ENCODE measurements at places on chromosomes 12 and 14.

GRCh38 chr14:94355191-94355794, 32.2 kb upstream of the SERPINA6 start:
- DNase-seq, result peak; percentile 5

GRCh38 chr12:750366-751191, 1.8 kb upstream of the WNK1 start:
- DNase-seq, result no peak

- no peak for DNase-seq
Observed at GRCh38 chr12:9273276-9273675, 65.1 kb upstream of the PZP start.

- DNase-seq, result no peak
Observed at GRCh38 chr12:118355843-118356242, 16.9 kb downstream of the TAOK3 start.

DNA sequence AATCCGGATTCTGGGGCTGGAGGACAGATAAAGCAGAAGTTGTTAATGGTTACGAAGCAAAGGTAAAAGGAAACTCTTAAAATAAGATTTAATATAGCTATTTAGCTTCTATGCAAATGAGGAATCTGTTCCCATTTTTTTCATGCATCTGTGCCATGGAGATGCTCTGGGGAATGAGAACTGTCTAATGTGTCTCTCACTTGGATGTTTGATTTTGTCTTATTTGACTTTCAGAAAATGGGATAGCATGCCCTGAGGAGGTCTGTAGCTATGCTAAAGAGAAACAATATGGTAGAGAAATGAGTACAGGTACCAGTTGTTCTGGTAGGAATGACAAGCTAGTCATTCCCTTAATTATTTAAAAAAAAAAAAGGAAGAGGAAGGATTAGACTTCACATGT, 24.3 kb downstream of the C12orf76 start:
- DNase-seq, result no peak

DNA sequence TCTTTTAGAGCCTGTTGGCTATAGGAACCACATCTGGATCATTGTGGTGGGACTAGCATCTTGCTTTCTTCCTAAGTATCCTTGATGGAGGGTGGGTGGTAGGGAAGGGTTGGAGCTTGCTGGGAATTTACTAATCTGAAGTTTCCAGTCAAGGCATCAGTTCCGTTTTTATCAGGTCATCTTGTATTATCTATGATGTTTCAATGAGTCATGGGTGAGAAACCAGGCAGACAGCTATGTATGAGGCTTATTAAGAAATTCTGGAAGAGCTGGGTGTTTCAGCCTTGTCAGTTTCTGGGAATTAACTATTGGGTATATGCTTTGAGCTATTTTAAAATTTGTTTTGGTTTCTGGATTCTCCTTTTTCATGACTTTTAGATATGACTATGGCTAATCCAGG, 11.3 kb downstream of the TSFM start:
- DNase-seq, result no peak

- DNase-seq, result no peak
Observed at GRCh38 chr14:72726444-72726843, 167.5 kb downstream of the DPF3 start.
